Vagina (tissue), 2 donors: ENCODE measurements at places on chromosomes 1 and 21.

DNA sequence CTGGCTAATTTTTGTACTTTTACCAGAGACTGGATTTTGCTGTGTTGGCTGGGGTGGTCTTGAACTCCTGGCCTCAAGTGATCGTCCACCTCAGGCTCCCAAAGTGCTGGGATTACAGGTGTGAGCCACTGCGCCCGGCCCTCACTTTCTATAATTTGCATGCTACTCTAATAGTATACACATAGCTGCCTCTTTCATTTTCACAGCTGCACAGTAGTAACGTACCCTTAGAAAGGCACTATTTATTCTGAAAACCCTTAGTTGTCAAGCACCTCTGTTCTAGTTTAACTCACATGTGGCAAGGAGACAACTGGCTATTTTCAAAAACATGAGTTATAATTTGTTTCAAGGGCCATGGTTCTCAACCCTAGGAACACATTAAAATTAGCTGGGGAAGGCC lies 17.2 kb downstream of the TPM3 start:
- no peak for DNase-seq

GRCh38 chr21:28602546-28602945 lies 390.1 kb downstream of the LTN1 start:
- no peak for DNase-seq

GRCh38 chr1:150999051-150999674 lies 7.5 kb downstream of the MINDY1 start:
- no peak for DNase-seq

GRCh38 chr21:26748066-26748465 lies 97.1 kb downstream of the ADAMTS1 start:
- no peak for DNase-seq

GRCh38 chr1:15835205-15835740 lies 12.2 kb upstream of the SPEN start:
- peak; percentile 87 for DNase-seq

DNA sequence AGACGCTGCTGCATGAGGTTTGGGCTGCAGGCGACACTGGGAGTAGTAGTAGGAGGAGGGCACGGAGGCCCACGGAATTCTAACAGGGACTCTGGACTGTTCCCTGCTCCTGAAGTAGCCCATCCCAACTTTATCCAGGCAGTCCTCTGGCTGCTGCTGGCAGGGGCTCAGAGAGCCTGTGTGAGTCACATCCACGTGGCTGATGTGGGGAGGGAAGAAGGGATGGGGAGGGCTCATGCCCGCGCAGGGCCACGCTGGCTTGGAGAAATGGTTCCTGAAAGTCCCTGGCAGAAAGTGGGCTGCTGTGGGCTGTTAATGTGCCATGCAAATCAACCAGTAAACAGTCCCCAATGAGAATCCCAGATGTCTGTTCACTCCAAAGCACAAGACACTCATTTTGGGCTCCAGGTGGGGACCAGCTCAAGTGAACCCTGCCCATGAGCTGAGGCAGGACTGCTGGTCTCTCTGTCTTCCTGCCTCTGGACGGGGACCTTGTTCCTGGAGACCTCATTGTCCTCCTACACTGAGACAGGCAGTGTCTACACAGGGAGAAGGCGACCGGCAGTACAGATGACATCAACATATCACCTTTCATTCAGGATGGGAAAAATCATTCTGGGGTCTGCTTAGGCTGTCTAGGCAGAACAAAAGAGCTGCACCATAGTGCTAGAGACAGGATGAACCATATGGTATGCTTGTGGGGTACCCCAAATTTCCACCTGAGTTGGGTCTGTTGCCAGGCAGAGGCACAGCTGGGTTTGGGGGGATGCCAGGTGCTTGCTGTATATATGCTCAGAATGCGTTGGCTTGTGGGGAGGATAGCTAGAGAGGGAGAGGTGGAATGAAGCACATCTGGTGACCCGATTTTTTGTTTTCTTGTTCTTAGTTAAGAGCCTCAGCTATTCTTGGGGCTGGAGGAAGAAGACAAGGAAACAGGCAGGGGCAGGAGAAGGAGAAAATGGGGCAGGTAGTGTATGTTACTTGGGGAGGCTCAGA lies 57.9 kb upstream of the FMOD start:
- DNase-seq, result no peak

- DNase-seq, result no peak
Measured at GRCh38 chr1:188140958-188141357, 1312.2 kb downstream of the PLA2G4A start.

- no peak for DNase-seq
Measured at GRCh38 chr1:180912801-180913565, at the start of gene KIAA1614. Gene KIAA1614 (plus strand): TSS chr1:180912897. CDS start chr1:180913244, 347 bp downstream.

- DNase-seq, result no peak
Measured at GRCh38 chr1:95371666-95372282, 137.8 kb downstream of the RWDD3 start.

- no peak for DNase-seq
Measured at GRCh38 chr1:65688848-65689247, 103.8 kb upstream of the PDE4B start.

GRCh38 chr1:201456499-201457309 lies 12.3 kb downstream of the PHLDA3 start:
- DNase-seq, result peak; percentile 98

GRCh38 chr1:118944546-118944945 lies 43.6 kb downstream of the TBX15 start:
- DNase-seq, result no peak

DNA sequence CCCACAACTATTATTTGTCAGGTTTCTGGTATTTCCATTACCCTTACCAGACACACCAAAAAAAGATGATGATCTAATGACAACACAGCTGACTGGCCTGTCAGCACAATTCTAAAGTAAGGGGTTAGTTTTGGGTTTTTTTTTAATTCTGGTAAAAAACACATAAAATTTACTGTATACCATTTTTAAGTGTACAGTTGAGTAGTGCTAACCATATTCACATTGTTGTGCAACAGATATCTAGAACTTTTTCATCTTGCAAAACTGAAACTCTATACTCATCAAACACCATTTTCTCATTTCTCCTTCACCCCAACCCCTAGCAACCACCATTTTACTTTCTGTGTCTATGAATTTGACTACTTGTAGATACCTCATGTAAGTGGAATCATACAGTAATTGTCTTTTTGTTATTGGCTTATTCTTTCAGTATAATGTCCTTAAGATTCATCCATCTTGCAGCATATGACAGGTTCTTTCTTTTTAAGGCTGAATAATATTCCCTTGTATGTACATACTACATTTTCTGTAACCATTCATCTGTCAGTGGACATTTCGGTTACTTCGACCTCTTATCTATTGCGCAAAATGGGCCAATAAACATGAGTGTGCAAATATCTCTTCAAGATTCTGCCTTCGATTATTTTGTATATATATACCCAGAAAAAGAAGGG lies 29.8 kb downstream of the ARNT start:
- no peak for DNase-seq

- DNase-seq, result peak; percentile 54
Measured at GRCh38 chr1:208525417-208525816, 281.2 kb upstream of the PLXNA2 start.

- DNase-seq, result no peak
Measured at GRCh38 chr1:246450611-246451251, 56.3 kb downstream of the SMYD3 start.

- no peak for DNase-seq
Measured at GRCh38 chr1:194952171-194952570, 1656.1 kb downstream of the KCNT2 start.

DNA sequence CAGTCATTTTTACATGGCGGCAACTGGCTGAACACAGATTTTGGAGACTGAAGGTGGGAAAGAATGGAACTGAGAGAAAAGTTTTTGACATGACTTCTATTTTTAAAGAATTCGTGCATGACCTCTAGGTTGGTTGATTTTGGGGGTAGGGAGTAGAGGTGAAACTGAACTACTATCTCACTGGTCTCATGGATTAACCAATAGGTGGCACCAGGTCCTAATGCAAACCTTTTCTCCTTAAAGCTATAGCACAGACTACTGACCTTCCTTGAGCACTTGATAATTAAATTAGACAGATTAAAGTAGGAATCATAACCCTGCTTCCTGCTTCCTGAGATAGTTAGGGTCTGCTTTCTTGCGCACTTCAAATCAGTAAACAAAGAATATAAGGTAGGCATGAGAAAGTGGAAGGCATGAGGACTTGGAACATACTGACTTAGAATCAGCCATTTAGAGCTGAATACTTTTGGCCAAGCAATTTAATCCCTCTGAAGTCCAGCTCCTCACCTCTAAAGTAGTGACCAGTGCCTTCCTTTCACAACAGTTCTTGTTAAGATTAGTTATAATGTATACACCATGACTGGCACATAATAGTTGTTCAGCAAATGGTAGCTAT lies 206.0 kb downstream of the CENPF start:
- DNase-seq, result no peak

- DNase-seq, result no peak
Measured at GRCh38 chr1:18182398-18183160, 75.0 kb downstream of the IGSF21 start.

DNA sequence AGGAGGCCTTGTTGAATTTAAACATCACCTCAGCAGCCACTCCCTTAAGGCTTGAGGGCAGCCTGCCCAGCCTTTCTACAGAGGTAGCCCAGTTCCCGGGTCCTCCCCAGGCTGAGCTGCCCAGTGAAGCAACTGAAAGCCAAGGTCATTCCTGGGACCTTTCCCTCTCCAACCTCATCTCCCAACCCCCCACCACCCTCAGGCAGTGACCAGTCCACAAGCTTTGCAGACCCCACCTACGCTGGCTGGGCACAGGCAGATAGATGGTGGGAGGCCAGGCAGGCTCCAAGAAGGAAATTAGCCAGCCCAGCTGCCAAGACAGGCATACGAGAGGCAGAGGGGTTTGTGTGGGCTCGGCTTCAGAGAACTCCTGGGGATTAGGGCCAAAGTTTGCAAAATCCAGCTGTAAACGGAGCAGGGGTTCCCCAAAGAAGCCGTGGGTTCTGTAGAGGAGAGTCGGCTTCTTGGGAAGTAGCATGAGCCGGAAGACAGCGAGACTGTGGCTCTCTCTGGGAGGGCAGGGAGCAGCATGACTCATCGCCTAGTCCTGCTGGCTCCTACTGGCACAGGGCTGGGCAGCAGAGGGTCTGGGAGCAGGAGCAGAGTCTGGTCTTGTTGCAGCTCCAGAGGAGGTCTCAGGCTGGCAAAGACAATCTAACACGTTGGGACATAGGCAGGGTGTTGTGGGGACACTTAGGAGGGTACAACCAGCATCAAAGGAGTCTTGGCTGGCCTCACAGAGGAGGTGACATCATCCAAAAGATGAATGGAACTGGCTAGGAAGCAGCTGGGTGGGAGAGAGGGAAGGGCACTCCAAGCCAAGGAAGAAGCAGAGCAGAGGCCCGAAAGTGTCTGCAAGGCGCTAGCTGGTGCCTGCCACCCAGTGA lies 2.8 kb upstream of the ZC3H12A start:
- DNase-seq, result peak; percentile 94

DNA sequence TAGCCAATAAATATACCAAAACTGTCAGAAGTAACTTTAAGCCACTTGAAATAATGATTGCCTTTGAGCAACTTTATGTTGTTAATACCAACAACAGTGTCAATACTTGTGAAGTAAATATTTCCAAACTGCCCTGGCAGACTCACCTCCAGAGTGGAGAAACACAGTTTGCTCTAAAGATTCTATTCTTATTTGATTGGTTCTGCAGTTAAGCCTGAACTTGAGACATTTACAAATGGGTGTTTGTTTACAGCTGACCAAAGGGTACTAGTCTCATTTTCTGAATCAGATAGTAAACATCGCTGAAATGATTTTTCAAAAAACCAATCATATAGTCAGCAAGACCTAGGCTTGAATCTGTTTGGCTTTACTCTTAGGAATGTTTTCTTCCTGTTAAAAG lies 1.3 kb upstream of the MYOC start:
- DNase-seq, result no peak

DNA sequence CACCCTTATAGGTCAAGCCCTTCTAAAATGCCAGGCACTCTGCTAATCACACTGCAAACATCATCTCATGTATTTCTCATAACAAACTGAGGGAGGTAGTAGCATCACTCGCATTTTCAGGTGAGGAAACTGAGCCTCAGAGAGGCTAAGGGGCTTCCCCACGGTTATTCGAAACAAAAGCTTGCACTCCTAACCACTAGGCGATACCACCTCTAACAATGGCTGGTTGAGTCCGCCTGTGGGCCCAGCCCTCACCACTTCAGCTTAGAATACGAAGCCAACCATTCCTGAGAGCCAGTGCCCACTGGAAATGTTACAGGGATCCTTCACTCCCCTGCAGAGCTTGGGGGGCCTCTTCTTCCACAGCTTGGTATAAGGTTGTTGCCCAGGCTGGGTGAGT lies 65.3 kb upstream of the TENT5C start:
- DNase-seq, result no peak

- DNase-seq, result no peak
Measured at GRCh38 chr21:45558044-45558721, 15.9 kb upstream of the SLC19A1 start.

- no peak for DNase-seq
Measured at GRCh38 chr1:198970916-198971315, 332.1 kb downstream of the PTPRC start.

DNA sequence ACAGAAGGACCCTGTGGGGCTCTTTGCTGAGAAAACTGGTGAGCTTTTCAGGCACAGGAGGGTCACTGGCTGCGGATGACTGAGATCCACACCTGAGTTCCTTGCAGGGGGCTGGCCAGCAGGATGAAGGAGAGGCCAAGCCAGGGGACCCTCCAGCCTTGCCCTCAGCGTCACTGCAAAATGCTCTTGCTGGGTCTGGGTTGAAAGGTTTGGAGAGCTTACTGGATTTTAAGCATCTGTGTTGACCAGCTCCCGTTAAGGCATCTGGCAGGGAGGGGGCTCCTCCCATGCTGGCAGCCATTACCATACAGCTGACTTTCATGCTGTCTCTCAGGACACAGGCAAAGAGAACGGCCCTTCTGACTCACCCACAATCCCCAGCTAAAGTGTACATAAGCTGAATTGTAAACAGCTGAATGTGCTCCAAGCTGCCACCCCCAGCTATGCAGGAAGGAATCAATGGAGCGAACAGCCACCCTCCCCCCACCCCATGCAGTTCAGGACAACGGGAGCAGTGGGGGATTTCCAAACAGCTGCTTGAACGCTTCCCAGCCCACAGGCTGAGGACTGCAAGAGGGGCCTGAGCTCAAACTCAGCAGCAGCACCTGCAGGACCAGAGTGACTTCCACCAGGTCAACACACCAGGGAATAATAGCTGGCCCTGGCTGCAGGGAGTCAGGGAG lies 21.3 kb upstream of the A3GALT2 start:
- no peak for DNase-seq

DNA sequence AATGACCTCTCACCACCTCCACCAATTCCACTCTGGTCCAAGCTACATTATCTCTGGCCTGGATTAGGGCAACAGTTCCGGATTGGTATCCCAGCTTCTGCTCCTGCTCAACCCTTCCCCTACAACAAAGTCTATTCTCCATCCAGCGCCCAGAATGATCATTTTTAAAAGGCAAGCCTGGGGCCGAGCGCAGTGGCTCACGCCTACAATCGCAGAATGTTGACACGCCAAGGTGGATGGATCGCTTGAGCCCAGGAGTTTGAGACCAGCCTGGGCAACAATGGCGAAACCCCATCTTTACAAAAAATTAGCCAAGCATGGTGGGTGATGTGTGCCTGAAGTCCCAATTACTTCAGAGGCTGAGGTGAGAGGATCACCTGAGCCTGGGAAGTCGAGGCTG lies 2.2 kb downstream of the LYST start:
- no peak for DNase-seq

GRCh38 chr21:34936371-34936789 lies 112.7 kb downstream of the RUNX1 start:
- DNase-seq, result no peak
